ENCODE measurements at places on chromosomes 16 and 17. TPM values are rescaled to one million over a fixed set of nuclear protein-coding genes. Genes with fewer than 3 reads are reported as not detected.

DNA sequence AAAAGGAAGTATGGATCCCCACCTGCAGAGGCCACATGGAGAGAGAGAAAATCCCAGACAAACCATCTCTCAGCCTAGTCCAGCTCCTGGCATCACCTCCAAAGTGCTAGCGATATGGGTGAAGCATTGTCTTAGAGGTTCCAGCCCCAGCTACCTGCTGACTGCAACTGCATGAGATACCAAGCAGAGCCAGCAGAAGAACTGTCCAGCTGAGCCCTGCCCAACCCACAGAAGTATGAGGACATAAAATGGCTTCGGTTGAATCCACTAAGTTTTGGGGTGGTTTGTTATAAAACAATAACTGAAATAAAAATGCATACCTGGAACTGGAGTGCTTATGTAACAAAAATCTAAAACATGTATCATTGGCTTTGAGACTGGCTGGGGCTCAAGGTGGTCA lies 20.4 kb upstream of the SLFN5 start:
- no peak overlapping the region for H3K4me3 ChIP-seq
- DNase-seq, result no peak
- no peaks in the 10 kb centered on the region for H3K36me3 ChIP-seq
- no peaks in the 10 kb centered on the region for H3K4me1 ChIP-seq
- H3K27ac ChIP-seq, result no peak overlapping the region

GRCh38 chr17:14351493-14351892 lies 50.6 kb downstream of the HS3ST3B1 start:
- DNase-seq, result no peak
- no peak overlapping the region for H3K27ac ChIP-seq
- H3K4me1 ChIP-seq, result no peaks in the 10 kb centered on the region
- no peak overlapping the region for H3K4me3 ChIP-seq

- H3K36me3 ChIP-seq, result no peaks in the 10 kb centered on the region
- no peak overlapping the region for H3K27ac ChIP-seq
- DNase-seq, result no peak
- H3K4me1 ChIP-seq, result no peaks in the 10 kb centered on the region
- no peak overlapping the region for H3K4me3 ChIP-seq
Measured at GRCh38 chr16:26668026-26668425, 398.7 kb upstream of the C16orf82 start.

GRCh38 chr16:15792563-15792971 lies 64.3 kb downstream of the MYH11 start:
- peaks cover 2% of the 10 kb centered on the region for H3K4me1 ChIP-seq
- DNase-seq, result no peak
- peaks cover 4% of the 10 kb centered on the region for H3K27me3 ChIP-seq
- no peaks in the 10 kb centered on the region for H3K36me3 ChIP-seq
- H3K27ac ChIP-seq, result no peak overlapping the region

DNA sequence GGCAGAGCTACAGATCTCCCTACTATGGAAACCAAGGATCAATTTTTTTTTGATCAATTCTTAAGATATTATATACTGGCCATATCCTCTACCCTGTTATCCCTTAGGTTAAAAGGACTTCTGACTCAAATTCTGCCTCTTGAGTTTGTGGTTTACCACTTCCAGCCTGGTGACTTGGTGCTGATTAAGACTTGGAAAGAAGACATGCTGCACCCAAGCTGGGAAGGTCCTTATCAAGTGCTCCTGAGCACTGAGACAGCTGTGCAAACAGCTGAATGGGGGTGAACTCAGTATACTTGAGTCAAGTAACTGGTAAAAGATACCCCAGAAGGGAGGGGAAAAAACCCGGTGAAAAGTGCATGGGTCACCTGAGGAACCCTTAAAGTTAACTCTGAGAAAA lies 20.5 kb upstream of the SPACA3 start:
- DNase-seq, result no peak
- H3K36me3 ChIP-seq, result no peaks in the 10 kb centered on the region
- no peak overlapping the region for H3K4me3 ChIP-seq
- H3K27me3 ChIP-seq, result no peaks in the 10 kb centered on the region

DNA sequence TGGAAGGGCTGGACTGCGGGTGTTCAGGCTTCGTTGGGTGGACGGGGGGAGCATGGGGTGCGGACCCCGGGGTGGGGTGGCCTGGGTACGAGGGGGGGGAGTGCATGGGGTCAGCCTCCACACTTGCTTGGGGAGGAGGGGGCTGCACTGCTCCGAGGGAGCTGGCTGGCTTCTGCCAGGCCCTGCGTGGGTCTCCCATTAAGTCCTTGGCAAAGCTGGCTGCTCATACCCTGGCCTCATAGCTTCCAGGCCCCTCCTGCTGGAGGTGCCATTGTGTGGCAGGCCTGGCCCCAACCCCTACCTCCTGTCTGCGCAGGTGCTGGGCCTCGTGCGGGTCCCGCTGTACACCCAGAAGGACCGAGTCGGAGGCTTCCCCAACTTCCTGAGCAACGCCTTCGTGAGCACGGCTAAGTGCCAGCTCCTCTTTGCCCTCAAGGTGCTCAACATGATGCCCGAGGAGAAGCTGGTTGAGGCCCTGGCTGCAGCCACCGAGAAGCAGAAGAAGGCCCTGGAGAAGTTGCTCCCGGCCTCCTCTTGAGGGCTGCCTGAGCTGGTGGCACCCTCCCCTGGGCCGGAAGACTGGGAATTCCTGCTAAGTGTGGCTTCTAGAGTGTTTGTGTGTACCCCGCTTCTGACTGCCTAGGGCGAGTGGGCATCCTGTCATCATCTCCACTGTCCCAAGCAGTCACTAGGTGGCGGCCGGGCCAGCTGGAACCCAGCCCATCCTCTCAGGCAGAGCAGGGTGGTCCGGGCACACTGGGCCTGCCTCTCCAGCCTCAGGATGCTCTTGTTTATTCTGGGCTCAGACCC lies 1.5 kb downstream of the NUDT16L1 start:
- peaks cover 4% of the 10 kb centered on the region for H3K4me1 ChIP-seq
- peaks cover 25% of the 10 kb centered on the region for H3K36me3 ChIP-seq
- H3K4me3 ChIP-seq, result peak overlapping the region; percentile 79
- no peak overlapping the region for H3K27ac ChIP-seq
- no peaks in the 10 kb centered on the region for H3K27me3 ChIP-seq

DNA sequence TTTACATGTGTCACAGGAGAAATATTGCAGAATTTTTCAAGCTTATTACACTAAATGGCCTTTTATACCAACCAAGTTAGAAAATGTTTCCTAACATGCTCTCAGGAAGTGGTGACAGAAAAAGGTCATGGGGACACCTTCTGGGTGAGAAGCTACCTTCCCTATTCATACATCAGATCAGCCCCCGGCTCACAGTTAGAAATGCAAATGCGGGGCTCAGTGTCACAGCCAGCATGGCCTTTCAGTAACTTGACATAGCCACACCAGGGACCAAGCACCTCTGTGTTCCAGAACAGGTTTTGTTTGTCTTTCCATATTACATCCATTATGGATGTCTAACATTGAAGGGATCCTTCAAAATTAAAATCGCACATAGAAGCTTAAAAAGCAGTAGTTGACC lies 59.5 kb downstream of the CHD9NB start:
- no peaks in the 10 kb centered on the region for H3K4me1 ChIP-seq
- no peaks in the 10 kb centered on the region for H3K36me3 ChIP-seq
- DNase-seq, result no peak
- no peak overlapping the region for H3K27ac ChIP-seq
- H3K4me3 ChIP-seq, result no peak overlapping the region

DNA sequence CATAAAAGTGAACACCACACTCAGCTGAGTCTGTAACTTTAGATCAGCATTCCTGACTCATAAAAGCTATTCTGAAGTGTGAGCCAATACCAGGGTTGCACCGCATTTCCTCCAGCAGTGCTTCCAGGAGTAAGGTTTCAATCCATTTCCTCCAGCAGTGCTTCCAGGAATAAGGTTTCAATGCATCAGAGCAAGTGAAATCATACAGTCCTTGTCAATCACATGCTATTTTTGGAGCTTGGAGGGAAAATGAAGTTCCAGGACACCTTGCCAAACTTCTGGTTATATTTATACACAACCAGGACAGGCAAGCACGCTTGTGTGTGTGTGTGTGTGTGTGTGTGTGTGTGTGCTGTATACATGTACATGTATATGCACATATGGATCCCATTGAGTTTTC lies 327.6 kb downstream of the GRIN2A start:
- H3K4me1 ChIP-seq, result no peaks in the 10 kb centered on the region
- no peak overlapping the region for H3K4me3 ChIP-seq
- no peaks in the 10 kb centered on the region for H3K36me3 ChIP-seq
- no peak overlapping the region for H3K27ac ChIP-seq

- no peak overlapping the region for H3K4me3 ChIP-seq
- DNase-seq, result no peak
Measured at GRCh38 chr17:21756856-21757619, 64.7 kb downstream of the KCNJ18 start.

DNA sequence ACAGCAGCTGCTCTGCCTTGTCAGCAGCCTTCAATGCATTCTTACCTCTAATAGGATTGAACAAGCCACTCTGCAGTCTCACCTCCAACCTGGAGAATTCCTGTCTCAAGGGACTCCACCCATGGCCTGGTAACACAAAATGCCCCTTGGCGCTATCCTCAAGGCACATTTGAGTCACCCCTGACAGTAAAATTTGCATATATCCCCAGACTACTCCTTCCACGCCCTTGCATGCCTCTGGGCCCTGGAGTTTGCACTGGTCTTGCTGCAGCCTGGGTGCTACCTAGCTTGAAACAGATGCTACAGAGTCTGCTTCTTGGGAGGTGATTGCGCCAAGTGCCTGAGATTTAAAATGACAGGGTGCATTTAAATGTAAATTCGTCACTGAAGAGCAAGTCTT lies 391.4 kb upstream of the MAF start:
- H3K4me1 ChIP-seq, result no peaks in the 10 kb centered on the region
- H3K36me3 ChIP-seq, result no peaks in the 10 kb centered on the region
- no peak overlapping the region for H3K4me3 ChIP-seq
- H3K27me3 ChIP-seq, result no peaks in the 10 kb centered on the region

DNA sequence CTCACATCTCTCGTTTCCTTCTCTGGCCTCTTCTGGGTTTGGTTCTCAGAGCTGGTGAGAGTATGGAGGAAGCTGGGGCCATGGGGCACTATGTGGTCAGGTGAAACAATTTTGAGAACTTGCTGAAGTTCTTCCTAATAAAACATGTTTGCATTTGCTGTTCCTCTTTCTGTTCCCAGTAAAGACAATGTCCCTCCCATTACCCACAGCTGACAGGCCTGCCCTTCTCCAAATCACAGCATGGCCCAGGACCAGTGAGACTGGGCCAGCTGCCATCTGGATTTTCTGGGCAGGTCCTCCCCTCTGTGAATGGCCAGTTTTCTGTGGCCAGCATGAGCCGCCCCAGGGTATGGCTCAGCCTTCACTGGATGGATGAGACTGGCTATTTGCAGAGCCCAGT lies at the start of gene CD300H:
Gene CD300H (minus strand): TSS at position 113 of the 400 bp plus-strand sequence.
- no peak for DNase-seq
- H3K36me3 ChIP-seq, result no peaks in the 10 kb centered on the region
- no peaks in the 10 kb centered on the region for H3K27me3 ChIP-seq
- H3K27ac ChIP-seq, result no peak within 1 kb of the TSS

- peaks cover 5% of the 10 kb centered on the region for H3K36me3 ChIP-seq
- H3K4me3 ChIP-seq, result no peak overlapping the region
- no peak overlapping the region for H3K27ac ChIP-seq
- no peak for DNase-seq
- peaks cover 46% of the 10 kb centered on the region for H3K4me1 ChIP-seq
- no peaks in the 10 kb centered on the region for H3K27me3 ChIP-seq
Measured at GRCh38 chr17:1558401-1558800, 4.2 kb downstream of the PITPNA start.

DNA sequence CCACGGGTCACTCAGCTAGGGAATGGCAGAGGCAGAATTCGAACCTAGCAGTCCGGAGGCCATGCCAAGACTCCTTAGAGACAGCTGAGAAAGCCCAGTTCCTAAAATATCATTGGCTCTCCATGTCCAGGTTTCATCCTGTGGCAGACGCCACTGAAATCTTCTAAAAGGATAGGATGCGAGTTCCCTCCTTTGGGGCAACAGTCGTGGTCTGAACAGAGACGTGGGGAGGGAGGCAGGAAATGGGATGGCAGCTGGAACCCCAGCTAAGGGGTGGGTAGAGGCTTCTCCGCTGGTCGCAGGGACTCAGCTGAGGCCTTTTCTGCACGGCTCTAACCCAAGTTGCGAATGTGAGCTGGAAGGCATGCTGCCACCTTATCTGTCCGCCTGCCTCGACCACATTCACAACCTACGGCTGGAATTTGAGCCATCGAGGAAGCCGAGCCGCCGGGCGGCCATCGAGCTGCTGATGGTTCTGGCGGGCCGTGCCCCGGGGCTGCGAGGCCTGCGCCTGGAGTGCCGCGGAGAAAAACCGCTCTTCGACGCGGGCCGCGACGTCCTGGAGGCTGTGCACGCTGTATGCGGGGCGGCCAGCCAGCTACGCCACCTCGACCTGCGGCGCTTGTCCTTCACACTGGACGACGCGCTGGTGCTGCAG lies 1.9 kb upstream of the HSF4 start:
- peaks cover 18% of the 10 kb centered on the region for H3K4me1 ChIP-seq
- H3K27me3 ChIP-seq, result peaks cover 46% of the 10 kb centered on the region
- H3K27ac ChIP-seq, result no peak overlapping the region
- no peaks in the 10 kb centered on the region for H3K36me3 ChIP-seq
- no peak for DNase-seq
- no peak overlapping the region for H3K4me3 ChIP-seq

DNA sequence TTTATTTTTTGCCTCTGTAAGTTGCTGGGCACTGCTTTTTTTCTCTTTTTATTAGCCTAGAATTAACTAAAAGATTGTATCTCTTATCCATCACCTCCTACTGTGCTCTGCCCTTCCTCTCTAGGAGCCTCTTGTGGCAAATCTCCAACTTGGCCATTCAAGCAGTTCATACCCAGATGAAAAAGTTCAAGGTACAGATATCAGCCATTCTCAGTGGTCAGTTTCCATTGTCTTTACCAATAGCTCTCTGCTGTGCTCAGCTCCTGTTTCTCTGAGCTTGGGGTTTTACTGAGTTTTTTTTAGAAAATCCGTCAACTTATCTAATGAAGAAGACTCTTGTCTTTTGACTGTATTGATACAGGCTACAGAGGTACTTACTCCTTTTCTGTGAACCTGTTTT lies 15.6 kb downstream of the MOSMO start:
- no peaks in the 10 kb centered on the region for H3K27me3 ChIP-seq
- H3K27ac ChIP-seq, result no peak overlapping the region
- no peak for DNase-seq
- H3K36me3 ChIP-seq, result no peaks in the 10 kb centered on the region

DYNLRB2 gene
- total RNA-seq, result not detected

SDR42E2 gene
- total RNA-seq, result 0.21 TPM

ADGRG3 gene
- total RNA-seq, result not detected

HBA2 gene
- total RNA-seq, result not detected

NOL3 gene
- 19.4 TPM for total RNA-seq

BAIAP3 gene
- 0.88 TPM for total RNA-seq

TNP2 gene
- not detected for total RNA-seq

GJD3 gene
- 0.39 TPM for total RNA-seq

HOXB1 gene
- not detected for total RNA-seq

ALOX12B gene
- total RNA-seq, result not detected

MMP2 gene
- 768 TPM for total RNA-seq

NPIPB8 gene
- not detected for total RNA-seq

PPY gene
- not detected for total RNA-seq

COL1A1 gene
- 0.07 TPM for total RNA-seq

All from endothelial cell of umbilical vein (primary cell).